ENCODE measurements at places on chromosomes 16 and 17.

GRCh38 chr17:39651923-39652586, 13.1 kb upstream of the TCAP start:
- no peak for DNase-seq

- DNase-seq: no peak
These were observed 225.8 kb downstream of the IRX3 start for GRCh38 chr16:54060599-54061421.

GRCh38 chr17:78678222-78678557, 101.0 kb upstream of the DNAH17 start:
- no peak for DNase-seq

- no peak for DNase-seq
These were observed 6.5 kb upstream of the QRICH2 start for GRCh38 chr17:76314392-76315227.

GRCh38 chr16:63655846-63656245, 1466.0 kb downstream of the CDH11 start:
- DNase-seq: no peak

DNA sequence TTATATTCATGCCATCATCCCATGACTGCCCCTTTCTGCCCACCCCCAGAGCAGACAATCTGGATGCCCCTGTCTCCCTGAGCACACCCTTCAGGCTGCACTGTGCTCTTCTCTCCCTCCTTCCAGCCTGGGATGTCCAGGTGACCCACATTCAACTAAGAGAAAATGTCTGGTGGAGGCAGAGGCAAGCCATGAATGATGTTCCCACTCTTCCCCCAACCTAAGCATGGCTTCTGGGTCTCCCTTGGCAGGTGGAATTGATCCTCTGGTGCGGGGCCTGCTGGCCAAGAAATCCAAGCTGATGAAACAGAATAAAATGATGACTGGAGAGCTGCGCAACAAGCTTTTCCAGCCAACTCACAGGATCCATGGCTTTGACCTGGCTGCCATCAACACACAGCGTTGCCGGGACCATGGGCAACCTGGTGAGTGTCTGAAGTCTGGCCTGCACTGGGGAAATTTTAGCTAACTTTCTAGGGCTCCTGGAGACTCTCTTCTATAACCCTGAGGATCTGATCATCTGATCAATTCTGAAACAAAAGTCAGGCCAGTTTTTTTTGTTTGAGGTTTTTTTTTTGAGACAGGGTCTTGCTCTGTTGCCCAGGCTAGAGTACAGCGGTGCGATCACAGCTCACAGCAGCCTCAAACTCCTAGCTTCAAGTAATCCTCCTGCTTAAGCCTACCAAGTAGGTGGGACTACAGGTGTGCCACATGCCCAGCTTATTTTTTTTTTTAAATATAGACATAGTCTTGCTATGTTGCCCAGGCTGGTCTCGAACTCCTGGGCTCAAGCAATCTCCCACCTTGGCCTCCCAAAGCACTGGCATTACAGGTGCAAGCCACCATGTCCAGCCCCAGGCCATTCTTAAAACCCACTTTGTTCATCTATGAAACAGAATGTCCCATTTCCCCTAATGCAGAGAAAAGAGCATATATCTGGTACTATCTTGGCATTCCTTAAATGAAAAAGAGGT, 14.5 kb downstream of the MPO start:
- no peak for DNase-seq

DNA sequence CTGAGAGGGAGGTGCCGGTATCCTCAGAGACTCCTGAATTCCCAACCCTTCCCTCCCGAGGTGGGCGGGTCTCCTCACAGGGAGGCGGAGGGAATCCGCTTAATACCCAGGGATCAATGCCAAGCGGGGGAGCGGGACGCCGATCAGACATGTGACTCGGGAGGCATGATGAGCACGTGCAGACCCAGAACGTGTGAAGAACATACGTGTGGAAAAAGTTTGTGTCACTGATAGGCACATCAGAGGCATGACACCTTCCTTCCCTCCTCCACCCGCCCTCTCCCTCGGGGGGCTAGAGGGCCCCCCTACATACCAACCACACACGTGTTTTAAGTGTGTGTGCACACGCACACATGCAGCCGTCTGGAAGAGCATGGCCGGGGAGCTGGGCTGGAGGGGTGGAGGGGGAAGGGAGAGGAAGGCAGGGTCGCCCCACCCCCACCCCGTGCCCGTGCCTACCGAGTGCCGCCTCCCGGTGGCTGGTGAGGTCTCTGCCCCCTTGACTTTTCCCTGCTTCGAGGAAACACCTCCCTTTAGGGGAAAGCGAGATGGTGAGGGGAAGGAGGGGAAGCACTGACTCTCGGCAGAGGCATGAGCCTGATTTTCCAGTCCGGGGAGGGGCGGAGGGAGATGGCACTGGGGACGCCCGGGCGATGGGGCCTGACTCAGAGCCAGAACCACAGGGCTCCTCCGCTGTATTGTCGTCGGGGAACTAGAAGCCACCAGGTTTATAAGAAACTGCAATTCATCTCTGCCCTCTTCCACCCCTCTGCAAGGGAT, 12.1 kb upstream of the TBX21 start:
- no peak for DNase-seq

- no peak for DNase-seq
These were observed 7.7 kb downstream of the FOXL1 start for GRCh38 chr16:86585821-86586611.

- no peak for DNase-seq
These were observed 639.3 kb downstream of the TOX3 start for GRCh38 chr16:51907680-51908079.

DNA sequence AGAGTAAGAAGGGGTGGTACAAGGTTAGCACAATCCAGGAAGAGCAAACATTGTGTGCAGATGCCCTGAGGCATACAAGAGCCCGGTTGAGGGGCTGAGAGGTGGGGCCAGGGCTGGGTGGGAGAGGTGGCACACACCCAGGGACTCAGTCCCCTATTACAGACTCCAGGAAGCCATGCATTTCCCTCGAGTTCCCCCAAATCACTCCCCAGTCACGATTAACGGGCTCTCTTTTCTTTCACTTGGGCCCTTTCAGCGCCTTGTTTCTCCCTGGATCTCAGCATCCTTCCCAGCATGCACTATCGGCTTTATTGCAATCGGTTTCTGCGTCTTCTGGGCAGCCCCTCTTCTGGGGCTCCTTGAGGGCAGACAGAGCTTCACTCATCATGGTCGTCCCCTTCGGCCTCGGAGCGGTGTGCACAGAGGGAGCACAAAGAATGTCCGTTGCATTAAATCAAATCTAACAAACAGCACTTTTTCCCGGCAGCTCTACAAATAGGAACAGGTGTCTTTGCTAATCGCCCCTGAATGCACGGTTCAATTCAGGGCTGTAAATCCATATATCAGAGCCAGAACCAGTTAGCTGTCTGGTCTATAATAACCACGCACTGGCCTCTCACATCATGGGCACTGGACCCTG, 184.6 kb upstream of the HSBP1 start:
- DNase-seq: no peak

GRCh38 chr16:66689282-66689681, 7.3 kb downstream of the CMTM4 start:
- DNase-seq: no peak

GRCh38 chr17:8474826-8475225, 39.1 kb downstream of the NDEL1 start:
- no peak for DNase-seq

- no peak for DNase-seq
These were observed 9.7 kb downstream of the GUCY2D start for GRCh38 chr17:8012045-8012580.

DNA sequence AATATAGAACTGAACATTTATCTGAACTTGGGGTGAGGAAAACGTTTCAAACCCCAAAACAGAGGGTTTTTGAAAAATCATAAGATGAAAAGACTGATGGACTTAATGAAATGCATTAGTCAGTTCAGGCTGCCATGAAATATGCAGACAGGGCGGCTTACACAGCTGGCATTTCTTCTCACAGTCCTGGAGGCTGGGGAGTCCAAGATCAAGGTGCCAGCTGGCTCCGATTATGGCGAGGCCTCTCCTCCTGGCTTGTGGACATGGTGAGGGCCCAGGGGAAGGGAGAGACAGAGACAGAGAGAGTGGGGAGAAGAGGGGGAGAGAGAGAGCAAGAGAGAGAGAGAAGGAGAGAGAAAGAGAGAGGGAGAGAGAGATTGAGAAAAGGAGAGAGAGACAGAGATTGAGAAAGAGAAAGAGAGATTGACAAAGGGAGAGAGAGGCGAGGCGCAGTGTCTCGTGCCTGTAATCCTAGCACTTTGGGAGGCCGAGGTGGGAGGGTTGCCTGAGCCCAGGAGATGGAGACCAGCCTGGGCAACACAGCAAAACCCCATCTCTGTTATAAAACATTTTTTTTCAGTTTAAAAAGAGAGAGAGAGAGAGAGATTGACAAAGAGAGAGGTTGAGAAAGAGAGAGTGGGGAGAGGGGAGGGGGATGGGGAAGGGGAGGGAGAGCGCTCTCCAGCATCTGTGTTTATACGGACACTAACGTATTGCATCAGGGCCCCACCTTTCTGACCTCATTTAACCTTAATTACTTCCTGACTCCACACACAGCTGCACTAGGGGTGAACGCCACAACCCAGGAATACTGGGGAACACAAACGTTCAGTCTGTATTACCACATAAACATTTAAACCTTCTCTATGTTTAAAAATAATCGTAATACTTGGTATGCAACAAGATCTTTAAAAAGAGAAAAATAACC, 24.6 kb upstream of the RPH3AL start:
- no peak for DNase-seq

DNA sequence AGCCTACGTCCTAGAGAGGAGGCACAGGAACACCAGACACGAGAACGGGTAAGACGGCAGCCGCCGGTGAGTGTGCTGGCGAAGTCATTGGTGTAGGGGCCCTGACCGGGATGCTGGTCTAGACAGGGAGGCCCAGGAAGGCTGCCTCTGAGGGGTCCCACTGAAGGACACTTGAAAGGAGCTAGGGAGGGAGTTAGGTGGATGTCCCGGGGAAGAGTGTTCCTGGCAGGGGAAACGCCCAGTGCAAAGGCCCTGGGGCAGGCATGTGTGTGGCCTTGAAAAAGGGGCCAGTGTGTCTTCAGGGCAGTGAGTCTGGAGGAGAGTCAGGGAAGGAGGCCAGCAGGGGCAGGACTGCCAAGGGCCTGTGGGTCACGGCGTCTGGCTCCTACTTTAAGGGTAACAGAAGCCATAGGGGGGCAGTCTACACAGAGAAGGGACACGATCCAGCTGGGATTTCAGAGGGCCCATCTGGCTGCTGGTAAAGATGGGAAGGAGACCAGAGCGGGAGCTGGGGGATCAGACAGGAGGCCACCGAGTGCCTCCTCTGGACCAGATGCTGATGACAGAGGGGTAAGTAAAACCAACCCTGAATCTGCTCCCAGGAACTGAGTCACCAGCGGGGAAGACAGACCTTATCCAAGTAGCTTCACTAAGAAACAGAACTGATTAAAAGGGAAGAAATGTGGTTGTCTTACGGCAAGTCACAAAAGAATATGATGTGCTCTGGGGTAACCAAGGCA, 115.9 kb downstream of the LITAF start:
- no peak for DNase-seq

- no peak for DNase-seq
These were observed 148.1 kb downstream of the MRM1 start for GRCh38 chr17:36749493-36749892.

- DNase-seq: no peak
These were observed 16.2 kb upstream of the RMI2 start for GRCh38 chr16:11329071-11329491.

DNA sequence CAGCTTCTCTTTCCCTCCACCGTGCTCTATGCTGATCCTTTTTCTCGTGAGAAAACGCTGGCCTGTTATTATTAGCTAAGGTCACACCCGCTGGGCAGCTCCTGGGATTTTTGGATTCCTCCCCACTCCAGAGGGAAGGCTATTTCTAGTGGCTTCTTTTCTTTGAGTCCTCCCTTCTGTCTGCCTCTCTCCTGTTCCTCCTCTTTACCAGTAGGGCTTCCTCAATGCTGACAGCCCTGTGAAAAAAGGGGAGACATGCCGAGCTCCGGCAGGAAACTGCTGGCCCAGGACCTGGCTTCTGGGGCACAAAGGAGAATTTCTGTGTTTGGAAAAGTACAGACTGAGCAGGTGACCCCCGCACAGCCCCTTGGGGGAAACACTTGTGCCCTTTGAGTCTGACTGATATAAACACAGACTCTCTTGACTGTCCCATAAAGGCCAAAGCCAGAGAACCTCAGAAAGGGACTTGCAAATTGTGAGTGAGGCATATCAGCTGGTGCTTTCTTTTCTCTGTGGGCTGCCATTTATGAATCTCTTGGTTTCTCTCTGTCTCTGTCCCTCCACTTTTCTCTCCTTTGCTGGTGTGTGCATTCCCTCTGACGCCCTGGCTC, 14.0 kb upstream of the RNF135 start:
- no peak for DNase-seq

DNA sequence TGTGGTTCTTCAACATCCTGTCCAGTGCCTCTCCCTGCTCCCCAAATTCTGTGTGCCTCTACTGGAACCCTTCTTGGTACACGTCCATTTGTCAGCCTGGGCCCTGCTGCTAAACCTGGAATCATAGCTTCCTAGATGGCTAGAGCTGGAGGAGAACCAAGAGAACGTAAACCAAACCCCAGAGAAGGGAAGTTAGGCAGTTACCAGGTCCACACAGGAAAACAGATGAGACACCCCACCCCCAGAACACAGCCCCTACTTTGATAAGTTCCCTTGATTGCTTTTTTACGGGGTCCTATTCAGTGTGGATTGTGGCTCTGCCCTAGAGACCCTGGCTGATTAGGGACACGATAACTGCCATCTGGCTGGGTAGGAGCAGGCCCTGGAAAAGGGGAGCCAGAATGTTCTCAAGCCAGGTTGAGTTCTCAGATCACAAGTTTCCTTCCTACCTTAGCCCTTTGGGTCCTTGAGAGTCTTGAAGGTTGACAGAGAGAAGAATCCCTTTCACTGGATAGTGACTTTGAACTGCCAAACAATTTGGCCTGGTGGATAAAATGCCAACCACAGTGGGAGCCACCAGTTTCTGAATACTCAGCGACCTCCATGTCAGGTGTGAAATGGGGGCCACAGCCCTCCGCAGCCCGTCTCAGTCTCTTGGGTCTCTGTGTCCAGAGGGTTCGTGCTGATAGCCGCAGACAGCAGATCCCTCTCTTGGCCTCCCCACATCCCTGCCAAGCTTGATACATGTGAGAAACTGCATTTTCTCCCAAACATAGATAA, 7.9 kb downstream of the TBX4 start:
- DNase-seq: no peak

GRCh38 chr16:70715860-70716357, 30.1 kb upstream of the MTSS2 start:
- DNase-seq: no peak
